ENCODE measurements at places on chromosomes 13 and 19.
A peak's percentile ranks its signal among the peaks of the same experiment; 100 is the strongest.

DNA sequence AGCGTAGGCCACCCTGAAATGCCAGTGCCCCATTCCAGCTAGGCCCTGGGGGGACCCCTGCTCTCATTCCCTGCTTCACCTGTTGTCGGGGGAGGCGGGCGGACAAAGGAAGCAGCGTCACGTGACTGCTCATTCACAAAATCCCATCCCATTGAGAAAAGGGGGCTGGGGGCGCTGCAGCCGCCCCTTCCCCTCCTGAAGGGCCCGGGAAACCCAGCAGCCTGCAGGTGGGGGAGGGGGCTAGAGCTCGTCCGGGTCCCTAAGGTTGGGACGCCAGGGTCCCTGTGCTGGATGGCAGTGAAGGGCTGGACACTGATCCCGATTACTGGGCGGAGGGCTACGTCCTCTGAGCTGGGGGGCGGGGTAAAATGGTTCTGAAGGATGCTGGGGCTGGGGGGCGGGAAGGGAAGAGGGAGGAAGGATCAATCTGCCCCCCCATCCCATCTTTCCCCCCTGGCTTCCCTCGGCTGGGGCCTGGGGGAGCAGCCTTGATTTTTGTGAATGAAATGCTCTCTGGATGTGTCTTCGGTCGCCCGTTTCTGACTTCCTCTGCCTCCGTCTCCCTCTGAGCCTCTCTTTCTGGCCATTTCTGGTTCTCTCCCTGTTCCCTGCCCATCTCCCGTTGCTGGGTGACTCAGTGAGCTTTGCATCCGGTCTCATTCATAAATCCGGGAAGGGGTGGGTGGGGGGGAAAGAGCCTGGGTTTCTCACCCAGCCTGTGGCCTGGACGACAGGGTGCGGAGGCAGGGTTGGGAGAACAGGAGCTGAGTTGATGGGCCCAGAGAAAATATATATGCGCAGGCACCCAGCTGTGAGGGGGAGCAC lies 816 bp downstream of the SPRED3 start:
- peak; percentile 73 for DNase-seq

GRCh38 chr19:12543855-12544254 lies 7.4 kb downstream of the ZNF564 start:
- DNase-seq: peak; percentile 73

- DNase-seq: no peak
These were observed 373.2 kb downstream of the LMO7 start for GRCh38 chr13:76009267-76009890.

DNA sequence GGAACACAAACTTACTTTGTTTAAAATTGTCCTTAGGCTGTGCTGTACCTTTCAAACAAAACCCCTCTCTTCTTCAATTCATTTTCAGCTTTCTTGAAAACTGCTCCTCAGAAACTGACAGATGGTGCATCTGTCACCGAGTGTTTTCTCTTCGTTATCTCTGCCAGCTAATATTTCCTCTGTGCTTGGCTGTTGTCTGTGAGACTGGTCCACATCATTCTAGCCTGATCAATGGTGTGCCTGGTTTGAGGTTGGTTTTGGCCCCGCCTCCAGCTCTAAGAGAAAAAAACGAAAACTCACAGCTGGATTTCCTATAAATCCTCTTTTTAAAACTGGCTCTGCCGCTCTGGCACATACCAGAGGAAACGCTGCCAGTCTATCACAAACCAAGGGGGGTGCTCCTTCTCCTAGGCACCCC lies 79.7 kb downstream of the STARD13 start:
- DNase-seq: no peak

DNA sequence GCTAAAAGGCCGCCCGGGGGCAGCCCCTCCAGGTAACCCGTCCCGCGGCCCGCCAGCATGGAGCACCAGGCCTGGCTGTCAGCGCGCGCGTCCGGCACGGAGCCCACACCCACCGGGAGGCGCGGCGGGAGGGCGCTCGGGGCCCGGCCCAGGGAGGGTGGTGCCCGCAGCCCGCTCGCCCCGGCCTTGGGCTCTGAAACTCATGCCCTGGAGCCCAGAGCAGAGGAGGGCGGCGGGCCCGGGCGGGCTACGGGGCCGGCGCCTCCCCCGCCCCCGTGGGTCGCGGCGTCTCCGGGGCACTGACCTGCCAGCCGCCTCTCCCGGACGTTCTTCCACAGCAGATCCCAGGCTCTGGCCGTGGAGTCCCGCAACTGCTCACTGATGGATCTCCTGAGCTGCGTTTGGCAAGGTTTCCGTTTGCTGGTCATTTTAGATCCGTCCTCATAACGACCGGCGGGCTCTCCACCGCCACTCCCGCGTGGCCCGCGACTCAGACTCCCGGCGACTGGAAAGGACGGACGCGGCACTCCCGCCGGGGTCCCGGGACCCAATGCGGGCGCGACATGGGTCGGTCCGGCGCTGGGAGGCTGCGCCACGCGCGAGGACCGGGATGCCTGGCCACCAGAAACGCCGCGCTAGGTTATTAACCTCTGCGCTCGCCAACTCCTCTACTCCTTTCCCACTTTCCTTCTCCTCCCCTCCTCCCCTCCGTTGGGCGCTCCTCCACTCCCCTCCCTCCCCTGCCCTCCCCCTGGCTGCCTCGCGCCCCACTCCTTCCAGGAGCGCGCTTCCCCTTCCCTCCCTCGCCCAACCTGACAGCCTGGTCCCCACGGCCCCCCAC lies 64.7 kb upstream of the STARD13 start:
- peak; percentile 38 for DNase-seq

DNA sequence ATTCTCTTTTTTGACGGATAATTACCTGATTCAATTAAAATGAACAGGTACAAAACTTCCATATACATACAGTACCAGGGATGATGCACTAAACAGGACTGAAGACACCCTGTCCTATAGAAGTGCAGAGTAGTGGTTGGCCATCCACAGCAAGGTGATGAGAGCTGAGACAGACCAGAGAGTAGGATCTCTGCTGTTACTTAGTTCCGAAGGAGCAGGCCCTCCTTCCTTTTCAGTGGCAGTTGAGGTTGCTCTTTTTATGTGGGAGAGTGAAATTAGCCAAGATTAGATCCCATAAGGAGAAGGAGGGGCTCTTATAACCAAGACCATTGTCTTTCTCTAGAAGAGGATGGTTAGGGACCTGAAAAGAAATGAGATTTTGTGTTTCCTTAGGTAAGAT lies 4.0 kb downstream of the PDS5B start:
- DNase-seq: peak; percentile 9

- no peak for DNase-seq
These were observed 56.4 kb upstream of the STARD13 start for GRCh38 chr13:33341861-33342452.

DNA sequence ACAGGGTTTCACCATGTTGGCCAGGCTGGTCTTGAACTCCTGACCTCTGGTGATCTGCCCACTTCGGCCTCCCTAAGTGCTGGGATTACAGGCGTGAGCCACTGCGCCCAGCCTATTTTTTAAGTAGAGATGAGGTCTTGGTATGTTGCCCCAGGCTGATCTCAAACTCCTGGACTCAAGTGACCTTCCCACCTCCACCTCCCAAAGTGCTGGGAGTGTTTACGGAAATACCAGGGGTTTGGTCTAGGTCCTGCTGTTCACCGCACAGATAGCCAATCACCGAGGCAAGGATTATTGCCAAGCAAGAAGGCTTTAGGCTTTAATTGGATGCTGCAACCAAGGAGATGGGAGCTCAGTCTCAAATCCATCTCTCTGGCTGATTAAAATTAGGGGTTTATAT lies 11.6 kb downstream of the CLEC4G start:
- no peak for DNase-seq

DNA sequence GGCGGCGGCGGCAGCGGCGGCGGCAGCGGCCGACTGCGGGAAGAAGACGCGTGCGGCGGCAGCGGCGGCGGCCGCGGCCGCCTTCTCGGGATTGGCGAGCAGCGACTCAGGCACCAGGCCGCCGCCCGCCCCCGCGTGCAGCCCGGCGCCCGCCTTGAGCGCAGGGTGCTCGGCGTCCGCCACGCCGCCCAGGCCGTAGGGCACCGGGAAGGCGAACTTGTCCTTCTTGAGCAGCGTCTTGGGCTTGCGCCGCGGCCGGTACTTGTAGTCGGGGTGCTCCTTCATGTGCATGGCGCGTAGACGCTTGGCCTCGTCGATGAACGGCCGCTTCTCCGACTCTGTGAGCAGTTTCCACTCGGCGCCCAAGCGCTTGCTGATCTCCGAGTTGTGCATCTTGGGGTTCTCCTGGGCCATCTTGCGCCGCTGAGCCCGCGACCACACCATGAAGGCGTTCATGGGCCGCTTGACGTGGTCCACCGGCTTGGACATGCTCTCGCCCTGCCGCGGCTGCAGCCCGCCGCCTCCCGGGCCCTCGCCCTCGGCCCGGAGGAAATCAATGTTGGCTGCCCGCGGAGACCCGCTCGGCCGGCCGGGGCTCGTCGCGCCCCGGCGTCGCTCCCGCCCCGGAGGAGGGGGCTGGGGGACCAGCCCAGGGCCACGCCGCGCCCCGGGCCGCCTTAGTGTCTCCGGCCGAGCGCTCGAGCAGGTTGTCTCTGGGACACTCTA lies 621 bp downstream of the SOX21 start:
- peak; percentile 44 for DNase-seq
